Activated CD8-positive, alpha-beta memory T cell treated with anti-CD3 and anti-CD28 coated beads for 1 hour (primary cell): ENCODE measurements at places on chromosomes 7 and 10.

DNA sequence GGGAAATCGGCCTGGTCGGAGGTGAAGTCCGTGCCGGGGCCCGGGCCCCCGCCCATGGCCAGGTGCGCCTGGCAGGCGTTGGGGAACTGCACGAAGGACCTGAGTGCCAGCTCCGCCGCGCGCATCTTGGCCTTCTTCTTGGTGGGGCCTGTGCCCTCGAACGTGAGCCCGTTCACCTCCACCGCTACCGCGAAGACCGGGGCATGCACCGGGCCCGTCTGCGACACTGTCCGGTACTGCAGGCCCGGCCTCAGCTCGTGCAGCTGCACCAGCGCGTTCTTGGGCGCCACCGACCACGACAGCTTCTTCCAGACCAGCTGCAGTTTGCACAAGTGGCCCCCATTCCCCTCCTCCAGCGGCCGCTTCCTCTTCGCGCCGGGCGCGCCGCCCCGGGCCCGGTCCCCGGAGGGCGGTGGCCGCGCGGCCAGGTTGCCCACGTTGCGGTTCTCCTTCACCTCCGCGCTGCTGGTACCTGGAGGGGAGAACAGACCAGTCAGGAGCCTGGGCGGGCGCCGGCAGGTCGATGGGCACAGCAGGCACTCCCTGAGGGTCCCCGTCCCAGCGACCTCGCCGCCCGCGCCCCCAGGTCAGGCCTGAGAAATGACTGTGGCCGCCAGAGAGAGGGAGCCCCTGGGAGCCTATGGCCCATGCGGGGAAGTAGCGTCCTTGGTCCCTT, 307.4 kb downstream of the WDR37 start:
- no peak for DNase-seq

DNA sequence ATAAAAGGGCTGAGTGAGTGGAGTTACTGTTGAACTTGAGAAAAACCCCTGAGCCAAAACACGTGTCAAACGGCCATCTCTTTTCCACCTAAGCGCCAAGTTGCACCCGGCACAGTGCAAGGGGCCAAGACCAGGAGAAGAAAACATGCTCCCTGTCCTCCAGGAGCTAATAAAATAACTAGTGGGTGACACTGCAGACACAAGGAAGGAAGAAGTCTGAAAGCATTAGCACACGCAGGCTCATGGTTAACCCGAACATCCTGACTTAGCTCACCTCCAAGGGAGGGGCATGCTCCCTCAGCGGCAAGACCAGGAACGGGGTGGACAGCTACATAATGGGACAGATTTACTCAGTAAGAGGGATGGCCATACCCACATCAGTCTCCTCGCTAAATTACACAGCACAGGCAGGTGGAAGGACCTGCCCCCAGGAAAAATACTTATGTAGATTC, 65.0 kb downstream of the PIP4K2A start:
- DNase-seq, result no peak

DNA sequence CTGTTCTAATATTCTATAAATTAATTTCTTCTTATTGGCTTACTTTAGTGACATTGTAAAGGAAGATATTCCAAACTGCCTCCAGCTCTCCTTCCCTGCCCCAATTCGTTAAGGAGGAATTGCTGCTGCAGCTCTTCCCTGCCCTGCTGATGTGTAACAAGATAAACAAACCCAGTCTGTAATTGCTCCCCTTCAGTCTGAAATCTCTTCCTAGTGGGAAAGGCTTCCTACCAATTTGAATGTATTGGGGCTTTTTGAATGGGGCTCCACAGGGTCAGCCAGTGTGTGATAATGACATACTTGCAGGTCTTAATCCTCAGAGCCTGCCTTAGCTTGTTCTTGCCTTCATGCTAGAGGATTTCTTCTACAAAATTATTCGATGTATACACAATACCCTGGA, 849.9 kb upstream of the GHITM start:
- DNase-seq, result no peak

- DNase-seq, result no peak
Measured at GRCh38 chr7:22425361-22425760, 68.4 kb upstream of the RAPGEF5 start.

DNA sequence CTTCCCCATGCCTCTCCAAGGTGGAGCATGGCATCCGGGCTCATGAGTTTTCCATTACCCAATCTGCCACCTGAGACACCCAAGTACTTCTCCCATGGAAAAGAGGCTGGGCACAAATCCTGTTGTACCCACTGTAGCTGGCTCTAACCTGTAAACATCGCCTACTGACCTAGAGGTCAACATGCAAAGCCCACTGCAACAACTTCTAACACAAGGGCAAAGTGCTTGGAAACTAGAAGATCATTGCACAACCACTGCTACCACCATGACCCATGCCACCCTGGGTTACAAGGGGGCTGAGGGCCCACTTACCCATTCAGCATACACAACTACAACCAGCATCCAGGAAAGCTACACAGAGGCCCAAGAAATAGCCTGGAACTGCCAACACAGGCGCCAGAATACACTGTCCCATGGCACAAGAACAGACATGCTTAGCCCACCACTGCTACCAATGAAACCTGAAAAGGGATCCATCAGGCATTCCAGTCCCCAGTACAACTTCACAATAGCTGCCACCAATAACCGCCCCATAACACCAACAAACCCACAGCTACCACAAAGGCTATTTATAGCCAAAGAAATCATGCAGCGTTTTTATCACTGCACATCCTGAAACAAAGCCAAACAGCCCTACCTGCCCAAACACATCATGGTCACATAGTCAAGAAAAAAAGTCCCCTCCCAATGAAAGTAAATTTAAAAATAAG, 63.4 kb downstream of the RNF32 start:
- no peak for DNase-seq

- DNase-seq, result no peak
Measured at GRCh38 chr10:31645786-31646185, 282.8 kb downstream of the ARHGAP12 start.

GRCh38 chr10:117621795-117622420, 79.4 kb downstream of the EMX2 start:
- DNase-seq, result no peak

- DNase-seq, result no peak
Measured at GRCh38 chr10:11035301-11035991, 17.8 kb downstream of the CELF2 start.

DNA sequence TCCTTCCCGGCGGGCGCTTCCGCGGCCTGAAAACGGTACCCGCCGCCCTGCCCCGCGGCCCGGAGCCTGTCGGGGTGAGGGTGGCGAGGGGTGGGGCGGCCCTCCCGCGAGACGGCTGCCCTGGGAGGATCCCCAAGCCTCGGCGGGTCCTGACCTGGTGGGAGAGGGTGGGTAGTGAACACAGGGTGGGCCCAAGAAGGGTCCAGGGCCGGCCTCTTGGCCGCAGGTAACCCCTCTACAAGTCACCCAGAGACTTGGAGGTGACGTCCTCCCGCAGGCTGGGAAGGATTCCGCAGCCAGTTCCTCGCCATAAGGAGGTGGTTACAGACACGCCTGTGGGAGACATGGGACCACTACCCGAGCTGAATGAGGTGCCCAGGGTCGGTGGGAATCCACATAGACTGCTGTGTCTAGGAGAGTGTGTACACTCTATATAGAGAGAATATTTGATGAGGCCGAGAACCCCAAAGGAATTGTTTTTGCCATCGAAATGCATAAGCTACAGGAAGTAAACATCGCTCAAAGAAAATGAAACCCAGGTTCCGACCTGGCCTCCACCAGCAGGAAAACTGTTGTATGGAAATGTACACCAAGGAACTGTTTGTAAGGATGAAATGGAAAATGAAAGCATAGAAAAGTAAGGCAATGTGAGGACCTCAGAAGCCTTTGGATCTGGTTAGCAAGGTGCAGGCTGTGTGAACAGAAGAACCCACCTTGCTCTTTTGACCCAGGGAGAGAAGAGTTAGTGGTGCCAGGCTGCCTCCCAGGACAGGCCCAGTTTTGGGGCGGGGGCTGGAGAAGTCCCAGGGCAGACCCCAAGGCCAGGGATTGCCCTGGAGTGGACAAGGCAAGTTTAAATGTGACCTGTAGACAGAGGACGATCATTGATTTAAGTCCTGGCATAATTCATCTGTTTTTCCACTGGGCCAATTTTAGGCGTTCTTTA, 659 bp downstream of the OPTN start:
- no peak for DNase-seq

GRCh38 chr7:92088266-92088665, 46.0 kb downstream of the CYP51A1 start:
- no peak for DNase-seq

DNA sequence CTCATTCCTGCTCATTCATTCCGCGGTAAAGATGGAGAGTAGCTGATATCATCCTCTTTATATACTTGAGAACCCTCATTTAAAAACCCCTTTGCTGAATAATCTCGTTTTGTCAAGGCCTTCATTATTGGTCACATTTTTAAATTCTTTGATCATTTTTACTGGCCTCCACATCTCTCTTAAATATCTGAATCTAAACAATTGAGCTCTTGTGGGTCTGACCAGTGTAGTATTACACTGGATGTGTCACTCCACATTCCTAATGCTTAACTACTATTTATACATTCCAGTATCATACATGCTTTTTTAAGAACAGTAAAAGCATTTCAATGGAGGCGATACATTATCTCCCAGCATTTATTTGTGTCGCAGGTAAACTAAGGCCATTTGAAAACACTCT, 12.6 kb upstream of the PRPS1L1 start:
- DNase-seq, result no peak

DNA sequence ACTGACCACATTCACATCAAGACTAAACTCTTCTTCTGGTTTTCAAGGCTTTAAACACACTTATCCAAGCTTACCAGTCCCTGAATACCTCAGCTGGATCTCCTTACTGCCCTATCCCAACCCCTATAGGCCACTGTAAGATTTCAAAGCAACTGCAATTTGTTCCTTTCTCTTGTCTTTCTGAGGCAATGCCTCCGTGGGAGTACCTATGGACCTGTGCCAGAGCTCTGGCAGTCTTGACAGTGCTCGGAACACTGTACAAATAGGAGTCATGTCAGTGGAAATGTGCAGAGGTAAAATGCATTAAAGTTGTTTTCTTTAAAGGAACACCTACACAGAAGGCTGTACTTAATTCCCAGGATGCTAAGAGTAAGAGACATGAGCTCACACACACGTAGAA, 124.7 kb downstream of the CNOT4 start:
- no peak for DNase-seq

DNA sequence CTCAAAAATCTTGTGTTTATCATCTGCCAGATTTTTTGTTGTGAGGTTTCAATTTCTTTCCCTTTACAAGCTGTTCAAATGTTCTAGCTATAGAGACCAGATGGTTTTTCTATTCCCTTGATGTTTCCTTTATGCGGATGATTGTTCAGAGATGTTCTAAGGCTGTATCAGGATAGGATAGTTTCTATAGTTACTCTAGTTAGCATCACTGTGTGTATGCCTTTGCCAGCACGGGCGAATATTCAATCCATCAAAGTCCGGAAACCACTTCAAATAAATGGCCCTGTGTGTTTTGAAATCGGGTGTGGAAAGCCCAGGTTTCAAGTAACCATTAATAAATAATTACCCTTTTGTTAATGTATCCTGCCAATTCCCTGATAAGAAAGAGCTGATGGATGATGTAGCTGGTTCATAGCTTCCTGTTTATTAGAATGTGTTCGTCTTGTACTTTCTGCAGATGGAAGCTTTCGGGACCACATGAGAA, 149.8 kb upstream of the PRKCQ start:
- no peak for DNase-seq

- no peak for DNase-seq
Measured at GRCh38 chr7:113000316-113001020, 86.2 kb downstream of the GPR85 start.

DNA sequence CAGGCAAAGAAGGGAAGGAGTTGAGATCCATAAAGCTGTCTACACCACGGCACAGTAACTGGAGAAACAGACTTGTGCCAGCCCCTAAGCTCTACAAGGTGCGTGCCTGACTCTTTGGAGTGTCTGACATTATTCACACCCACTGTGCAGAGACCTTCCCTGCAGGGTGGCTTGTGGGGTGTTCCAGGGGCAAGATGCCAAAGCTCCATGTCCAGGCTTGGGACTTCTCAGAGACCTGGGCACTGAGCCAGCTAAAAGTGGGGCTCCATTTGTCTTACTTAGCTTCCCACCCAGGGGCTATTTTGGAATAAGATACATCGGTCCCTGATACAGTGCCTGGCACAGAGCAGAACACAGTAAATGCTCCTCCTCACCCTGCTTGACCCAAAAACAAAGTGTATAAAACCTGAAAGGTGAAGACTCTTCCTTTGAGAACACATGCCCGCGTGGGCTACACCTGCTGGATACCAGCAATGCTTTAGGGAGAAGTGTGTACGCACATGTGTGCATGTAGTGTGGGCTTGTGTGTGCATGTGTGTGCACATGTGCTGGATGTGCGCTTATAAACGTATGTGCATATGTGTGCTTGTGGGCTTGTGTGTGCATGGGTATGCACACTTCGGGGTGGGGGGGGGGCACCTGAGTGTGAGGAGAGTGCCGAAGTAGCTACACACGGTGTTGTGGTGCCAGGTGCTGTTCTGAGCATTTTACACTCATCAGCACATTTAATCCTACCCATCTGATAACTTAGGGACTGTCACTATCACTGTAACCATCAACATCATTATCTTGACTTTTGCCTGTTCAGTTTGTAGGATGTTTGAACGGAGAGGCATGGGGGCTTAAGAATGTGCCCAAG, 143.0 kb downstream of the ARHGAP22 start:
- no peak for DNase-seq

GRCh38 chr7:1100834-1101562, 13.1 kb downstream of the GPER1 start:
- no peak for DNase-seq

DNA sequence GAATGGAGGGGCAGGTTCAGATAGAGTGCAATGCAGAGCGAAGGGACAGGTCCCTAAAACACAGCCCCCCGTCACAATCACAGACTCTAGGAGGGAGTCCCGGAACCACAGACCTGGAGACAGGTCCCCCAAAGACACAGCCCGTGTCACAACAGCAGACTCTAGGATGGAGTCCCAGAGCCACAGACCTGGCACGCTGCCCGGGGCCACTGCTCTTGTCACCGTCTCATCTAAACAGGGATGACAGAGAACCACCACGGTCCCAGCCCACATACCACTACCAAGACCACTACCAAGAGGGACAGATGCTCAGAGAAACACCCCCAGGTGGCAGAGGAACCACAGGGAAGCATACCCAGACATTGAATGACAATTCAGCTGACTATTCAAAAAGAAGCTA, 183.9 kb downstream of the TCERG1L start:
- no peak for DNase-seq

DNA sequence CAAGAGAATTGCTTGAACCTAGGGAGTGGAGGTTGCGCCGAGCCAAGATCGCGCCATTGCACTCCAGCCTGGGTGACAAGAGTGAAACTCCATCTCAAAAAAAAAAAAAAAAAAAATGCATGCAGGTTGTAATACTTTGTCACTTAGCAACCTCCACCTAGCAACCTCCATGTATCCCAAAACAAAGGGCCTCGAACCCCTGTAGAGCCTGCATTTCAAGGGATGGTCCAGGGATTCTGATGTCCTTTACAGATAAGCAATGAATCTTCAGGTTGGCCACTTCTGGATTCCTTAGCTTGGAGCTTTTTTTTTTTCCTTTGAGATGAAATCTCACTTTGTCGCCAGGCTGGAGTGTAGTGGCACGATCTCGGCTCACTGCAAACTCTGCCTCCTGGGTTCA, 1211.0 kb downstream of the TYW1 start:
- DNase-seq, result no peak

DNA sequence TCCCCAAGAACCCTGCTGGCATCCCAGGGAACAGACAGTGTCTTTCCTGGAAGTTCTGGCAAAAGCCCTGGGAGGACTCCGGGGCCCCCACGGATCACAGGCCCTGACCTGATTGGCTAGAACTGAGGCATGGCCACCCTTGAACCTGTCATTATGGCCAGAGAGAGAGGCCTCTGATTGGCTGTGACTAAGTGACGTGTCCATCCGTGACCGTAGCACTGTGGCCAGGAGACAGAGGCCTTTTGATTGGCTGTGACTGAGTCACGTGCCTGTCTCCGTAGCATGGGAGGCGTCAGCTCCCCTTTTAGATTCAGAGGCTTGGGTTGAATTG, 163.8 kb downstream of the RGS10 start:
- no peak for DNase-seq
